ENCODE measurements at places on chromosomes 13 and 19. TPM values are rescaled to one million over a fixed set of nuclear protein-coding genes. Genes with fewer than 3 reads are reported as not detected.

SLC25A41 gene
- total RNA-seq, result 0.14 TPM

CALR3 gene
- total RNA-seq, result not detected

SLC7A10 gene
- total RNA-seq, result not detected

ACER1 gene
- total RNA-seq, result not detected

GPR12 gene
- total RNA-seq, result not detected

SHISA2 gene
- total RNA-seq, result 1.9 TPM

FUT1 gene
- total RNA-seq, result 8.0 TPM

OVOL3 gene
- not detected for total RNA-seq

APC2 gene
- total RNA-seq, result 0.07 TPM

PRRG2 gene
- total RNA-seq, result 5.9 TPM

OR4F17 gene
- not detected for total RNA-seq
